ENCODE measurements at places on chromosomes 3 and 15. TPM values are rescaled to one million over a fixed set of nuclear protein-coding genes. Genes with fewer than 3 reads are reported as not detected.

GRCh38 chr15:93348711-93349545 lies 259.9 kb upstream of the RGMA start:
- H3K27ac ChIP-seq, result no peak overlapping the region
- H3K36me3 ChIP-seq, result no peaks in the 10 kb centered on the region
- H3K27me3 ChIP-seq, result peaks cover 12% of the 10 kb centered on the region
- no peak for DNase-seq
- no peaks in the 10 kb centered on the region for H3K4me1 ChIP-seq

DNA sequence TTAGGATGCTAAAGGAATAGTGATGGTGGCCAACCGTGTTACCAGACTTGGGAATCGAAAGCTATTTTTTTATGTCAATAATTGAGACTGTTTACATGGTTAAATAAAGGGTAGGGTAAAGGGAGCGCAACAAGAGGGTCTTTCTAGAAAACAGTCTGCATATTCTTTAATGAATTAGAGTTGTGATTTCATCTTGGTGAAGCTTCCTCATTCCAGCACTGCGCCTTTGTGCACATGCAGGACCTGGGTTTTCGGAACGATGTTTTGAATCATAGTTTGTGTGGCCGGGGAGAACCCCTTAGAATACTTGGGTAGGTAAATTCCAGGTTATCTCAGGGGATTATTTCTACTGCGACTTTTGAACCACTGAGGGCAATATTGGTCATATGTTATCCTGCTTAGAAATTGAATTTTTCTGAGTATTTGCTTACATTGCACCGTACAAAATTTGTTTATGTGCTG lies 1.3 kb downstream of the PIK3CA start:
- no peaks in the 10 kb centered on the region for H3K36me3 ChIP-seq
- peak; percentile 72 for DNase-seq
- peak overlapping the region; percentile 88 for H3K27ac ChIP-seq
- peaks cover 38% of the 10 kb centered on the region for H3K4me1 ChIP-seq

- DNase-seq, result no peak
- H3K36me3 ChIP-seq, result peaks cover 2% of the 10 kb centered on the region
- H3K4me3 ChIP-seq, result no peak overlapping the region
- H3K4me1 ChIP-seq, result peaks cover 56% of the 10 kb centered on the region
- no peaks in the 10 kb centered on the region for H3K27me3 ChIP-seq
Measured at GRCh38 chr15:56967336-56967735, 48.9 kb downstream of the TCF12 start.

GRCh38 chr3:21484057-21484827 lies 266.8 kb downstream of the ZNF385D start:
- H3K4me1 ChIP-seq, result no peaks in the 10 kb centered on the region
- peak; percentile 11 for DNase-seq

DNA sequence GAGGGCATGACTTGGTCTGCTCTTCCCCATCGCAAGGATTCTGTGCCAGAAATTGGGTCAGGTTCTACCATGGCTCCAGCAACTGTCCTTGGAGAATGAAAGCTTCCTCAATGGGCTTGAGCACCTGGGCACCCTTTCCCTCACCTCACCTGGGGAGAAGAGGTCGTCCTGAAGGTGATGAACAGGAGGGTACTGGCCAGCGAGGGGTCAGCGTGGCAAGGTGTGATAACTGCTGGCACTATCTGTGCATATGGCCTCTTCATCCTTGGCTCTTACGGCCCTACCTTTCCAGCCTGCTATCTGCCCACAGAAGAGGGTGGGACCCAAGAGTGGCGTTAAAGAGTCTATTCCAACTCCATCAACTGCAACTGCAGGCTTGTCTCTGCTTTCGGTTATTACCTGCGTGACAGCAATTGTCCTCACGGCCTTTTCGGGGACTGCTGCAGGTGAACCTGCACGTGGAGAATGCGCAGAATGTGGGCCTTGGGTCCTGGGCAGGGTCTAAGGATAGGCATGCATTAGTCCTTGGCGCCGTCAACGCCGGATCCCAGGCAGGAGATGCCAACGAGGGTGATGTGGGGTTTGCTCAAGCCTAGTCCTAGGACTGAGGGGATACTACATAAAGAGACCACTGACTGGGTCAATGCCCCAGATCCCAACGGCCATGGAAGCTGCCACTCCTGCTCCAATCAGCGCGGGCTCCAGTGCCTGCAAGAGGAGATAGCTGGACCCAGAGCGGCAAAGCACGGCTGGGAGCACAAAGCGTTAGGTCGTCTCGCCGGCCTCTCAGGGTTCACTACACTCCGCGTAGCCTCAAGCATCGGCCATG lies 625 bp upstream of the RBM15B start:
- H3K36me3 ChIP-seq, result peaks cover 52% of the 10 kb centered on the region
- H3K4me1 ChIP-seq, result peaks cover 80% of the 10 kb centered on the region
- no peaks in the 10 kb centered on the region for H3K27me3 ChIP-seq
- peak overlapping the region; percentile 55 for H3K4me3 ChIP-seq
- peak overlapping the region; percentile 65 for H3K27ac ChIP-seq

DNA sequence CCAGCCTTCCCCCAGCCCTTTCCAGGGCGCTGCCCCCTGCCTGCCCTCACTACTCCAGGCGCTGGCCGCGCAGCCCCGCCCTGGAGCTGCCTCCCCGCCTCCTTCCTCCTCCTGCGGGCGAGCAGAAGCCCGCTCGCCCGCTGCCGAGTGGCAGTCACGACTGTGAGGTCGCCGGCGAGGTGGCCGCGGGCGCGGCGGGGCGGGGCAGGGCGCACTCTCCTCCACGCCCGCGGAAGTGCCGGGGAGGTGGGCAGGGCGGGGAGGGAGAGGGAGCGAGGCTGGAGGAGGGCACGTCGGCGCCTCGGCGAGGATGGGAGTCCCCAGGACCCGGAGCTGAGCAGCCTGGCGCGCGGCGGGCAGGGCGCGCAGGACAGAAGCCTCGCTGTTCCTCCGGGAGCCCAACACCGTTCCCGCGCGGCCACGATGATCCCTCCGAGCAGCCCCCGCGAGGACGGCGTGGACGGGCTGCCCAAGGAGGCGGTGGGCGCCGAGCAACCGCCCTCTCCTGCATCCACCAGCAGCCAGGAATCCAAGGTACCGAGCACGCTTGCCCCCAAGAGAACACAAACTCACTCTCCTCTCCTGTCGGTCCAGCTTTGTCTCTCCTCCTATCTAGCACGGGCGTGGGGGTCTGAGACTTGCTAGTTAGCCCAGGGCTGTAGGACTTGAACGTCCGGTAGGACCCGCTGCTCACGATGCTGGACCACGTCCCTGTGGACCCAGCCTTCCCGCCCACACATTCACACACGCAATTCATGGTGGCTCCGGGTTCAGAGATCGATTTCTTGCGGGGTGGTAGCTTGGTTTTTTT lies at the start of gene STAC:
Gene STAC (plus strand): TSS at position 284 of the 811 bp plus-strand sequence. CDS start 140 bp downstream, at position 424.
- DNase-seq, result peak; percentile 10
- H3K4me3 ChIP-seq, result no peak within 1 kb of the TSS
- no peak within 1 kb of the TSS for H3K27ac ChIP-seq
- peaks cover 3% of the 10 kb centered on the region for H3K4me1 ChIP-seq
- peaks cover 27% of the 10 kb centered on the region for H3K27me3 ChIP-seq
- H3K36me3 ChIP-seq, result no peaks in the 10 kb centered on the region

RAB27A gene
- 216 TPM for total RNA-seq

ANKRD34C gene
- total RNA-seq, result not detected

GRCh38 chr3:70824078-70824477 lies 511.6 kb upstream of the MDFIC2 start:
- no peak for DNase-seq
- H3K36me3 ChIP-seq, result no peaks in the 10 kb centered on the region
- no peak overlapping the region for H3K27ac ChIP-seq
- H3K4me3 ChIP-seq, result no peak overlapping the region

DNA sequence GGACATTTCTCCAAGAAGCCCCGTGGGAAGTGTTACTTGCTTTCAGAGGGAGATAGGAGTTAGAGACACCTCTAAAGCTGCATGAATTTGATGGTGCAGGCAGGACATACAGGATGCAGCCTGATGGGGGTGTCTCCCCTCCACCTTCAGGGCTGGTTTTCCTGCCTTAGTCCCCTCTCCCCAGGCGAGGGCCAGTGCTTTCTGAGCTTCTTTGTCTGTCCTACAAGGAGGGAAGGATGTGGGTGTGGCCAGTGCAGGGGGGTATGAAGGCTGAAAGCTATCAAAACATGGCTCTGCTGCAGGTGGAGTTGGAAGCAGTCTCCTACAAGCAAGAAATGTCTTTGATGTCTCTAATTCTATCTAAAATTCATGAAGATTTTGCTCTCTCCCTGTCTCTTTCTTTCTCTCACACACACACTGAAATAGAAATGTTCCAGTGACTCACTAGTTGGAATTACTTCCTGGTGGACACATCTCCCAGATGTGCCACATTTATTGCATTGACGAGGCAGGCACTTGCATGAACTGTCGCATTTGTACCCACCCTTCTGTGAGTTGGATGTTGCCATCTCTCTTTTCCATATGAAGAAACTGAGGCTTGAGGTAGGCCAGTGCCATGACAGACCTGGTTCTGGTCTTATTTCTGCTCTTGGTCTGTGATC lies 13.9 kb upstream of the PODXL2 start:
- no peaks in the 10 kb centered on the region for H3K27me3 ChIP-seq
- no peak for DNase-seq
- no peak overlapping the region for H3K27ac ChIP-seq

- peaks cover 5% of the 10 kb centered on the region for H3K27me3 ChIP-seq
- no peaks in the 10 kb centered on the region for H3K36me3 ChIP-seq
- H3K4me3 ChIP-seq, result no peak overlapping the region
- no peak overlapping the region for H3K27ac ChIP-seq
- H3K4me1 ChIP-seq, result peaks cover 28% of the 10 kb centered on the region
Measured at GRCh38 chr3:125120379-125121122, 64.8 kb upstream of the HEG1 start.

- no peaks in the 10 kb centered on the region for H3K27me3 ChIP-seq
- H3K4me1 ChIP-seq, result peaks cover 25% of the 10 kb centered on the region
- peak; percentile 58 for DNase-seq
- no peak overlapping the region for H3K4me3 ChIP-seq
Measured at GRCh38 chr3:138781012-138781470, 53.7 kb downstream of the PIK3CB start.

- H3K27ac ChIP-seq, result no peak overlapping the region
- no peak for DNase-seq
- no peak overlapping the region for H3K4me3 ChIP-seq
- H3K36me3 ChIP-seq, result no peaks in the 10 kb centered on the region
- H3K4me1 ChIP-seq, result no peaks in the 10 kb centered on the region
- peaks cover 2% of the 10 kb centered on the region for H3K27me3 ChIP-seq
Measured at GRCh38 chr15:77798151-77798835, 165.6 kb upstream of the LINGO1 start.

GRCh38 chr15:60417112-60417511 lies 19.3 kb upstream of the ANXA2 start:
- no peak overlapping the region for H3K27ac ChIP-seq
- peaks cover 7% of the 10 kb centered on the region for H3K36me3 ChIP-seq
- no peaks in the 10 kb centered on the region for H3K27me3 ChIP-seq
- H3K4me3 ChIP-seq, result no peak overlapping the region
- H3K4me1 ChIP-seq, result peaks cover 5% of the 10 kb centered on the region
- DNase-seq, result no peak

CLDN18 gene
- not detected for total RNA-seq

DNA sequence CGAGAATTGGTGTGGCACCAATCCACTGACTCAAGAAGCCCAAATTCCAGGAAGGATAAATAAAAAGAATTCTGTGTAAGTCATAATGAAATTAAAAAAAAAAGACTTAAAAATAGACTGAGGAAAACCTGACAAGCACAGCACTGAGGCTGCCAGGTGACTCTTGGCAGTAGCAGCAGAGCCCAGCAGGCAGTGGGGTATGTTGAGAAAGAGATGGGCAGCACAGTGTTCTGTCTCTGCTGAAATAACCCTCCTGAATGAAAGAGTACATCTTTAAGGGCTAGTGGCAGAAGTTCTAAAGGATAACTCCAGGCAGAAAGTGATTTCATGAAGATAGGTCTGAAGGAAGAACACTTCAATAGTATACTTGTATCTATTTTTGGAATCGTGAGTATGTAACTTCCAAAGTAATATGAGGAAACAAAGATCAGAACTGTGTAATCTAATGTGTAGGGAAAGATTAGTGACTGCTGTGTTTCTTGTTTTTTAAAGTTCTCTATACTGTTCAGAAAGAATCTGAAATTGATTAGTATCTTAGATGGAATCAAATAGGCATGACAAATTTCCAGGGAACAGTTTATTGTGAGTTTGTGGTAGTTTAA lies 75.9 kb downstream of the RAB7A start:
- H3K27ac ChIP-seq, result peak overlapping the region; percentile 94
- peak overlapping the region; percentile 62 for H3K4me3 ChIP-seq
- peaks cover 53% of the 10 kb centered on the region for H3K36me3 ChIP-seq
- H3K4me1 ChIP-seq, result peaks cover 89% of the 10 kb centered on the region
- H3K27me3 ChIP-seq, result no peaks in the 10 kb centered on the region

FBXW12 gene
- total RNA-seq, result not detected

DNA sequence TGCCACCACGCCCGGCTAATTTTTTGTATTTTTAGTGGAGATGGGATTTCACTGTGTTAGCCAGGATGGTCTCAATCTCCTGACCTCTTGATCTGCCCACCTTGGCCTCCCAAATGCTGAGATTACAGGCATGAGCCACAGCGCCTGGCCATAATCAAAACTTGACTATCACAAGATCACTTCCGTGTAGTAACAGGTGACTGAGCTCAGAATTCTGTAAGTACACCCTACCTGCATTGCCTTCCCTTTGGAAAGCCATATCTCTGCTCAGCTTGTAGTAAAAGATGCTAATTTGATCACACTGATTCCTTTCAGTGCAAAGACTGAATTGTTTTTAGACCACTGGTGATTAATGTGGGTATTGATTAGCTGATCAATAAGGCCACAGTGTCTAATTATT lies 167.1 kb downstream of the SHOX2 start:
- no peak overlapping the region for H3K4me3 ChIP-seq
- no peaks in the 10 kb centered on the region for H3K4me1 ChIP-seq
- no peaks in the 10 kb centered on the region for H3K27me3 ChIP-seq
- no peak overlapping the region for H3K27ac ChIP-seq

MESP1 gene
- total RNA-seq, result 6.7 TPM

FAIM gene
- total RNA-seq, result 4.0 TPM

GRCh38 chr3:137061186-137061585 lies 103.4 kb downstream of the IL20RB start:
- H3K27me3 ChIP-seq, result peaks cover 13% of the 10 kb centered on the region
- H3K36me3 ChIP-seq, result no peaks in the 10 kb centered on the region
- H3K27ac ChIP-seq, result no peak overlapping the region
- H3K4me3 ChIP-seq, result no peak overlapping the region

DCUN1D1 gene
- total RNA-seq, result 53.5 TPM

DNA sequence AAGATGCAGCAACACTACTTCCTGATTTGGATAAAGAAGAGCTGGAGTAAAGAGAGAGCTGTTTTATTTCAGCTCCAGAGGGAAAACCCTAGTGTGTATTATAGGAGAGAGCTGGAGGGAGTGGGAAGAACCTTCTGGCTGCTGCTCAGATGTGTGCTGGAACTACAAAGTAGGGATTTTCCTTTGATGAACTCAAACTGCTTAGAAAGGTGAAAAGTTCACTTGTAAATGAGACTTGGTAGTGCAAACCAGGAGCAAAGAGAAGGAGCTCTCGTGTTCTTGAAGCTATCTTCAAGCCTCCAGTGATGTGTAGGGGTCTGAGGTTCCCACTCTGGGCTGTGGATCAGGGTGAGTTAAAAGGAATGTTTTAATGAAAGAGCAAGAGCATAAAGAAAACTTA lies 110.4 kb downstream of the EDEM1 start:
- peaks cover 5% of the 10 kb centered on the region for H3K4me1 ChIP-seq
- no peak overlapping the region for H3K4me3 ChIP-seq
- H3K27ac ChIP-seq, result no peak overlapping the region
- DNase-seq, result no peak
- H3K27me3 ChIP-seq, result peaks cover 2% of the 10 kb centered on the region

GRCh38 chr3:29141197-29141917 lies 139.5 kb upstream of the RBMS3 start:
- H3K27ac ChIP-seq, result no peak overlapping the region
- H3K4me3 ChIP-seq, result no peak overlapping the region
- H3K36me3 ChIP-seq, result no peaks in the 10 kb centered on the region
- DNase-seq, result no peak

Data from activated CD4-positive, alpha-beta memory T cell treated with anti-CD3 and anti-CD28 coated beads for 36 hours (primary cell).